ENCODE measurements at places on chromosomes 16 and 17.

DNA sequence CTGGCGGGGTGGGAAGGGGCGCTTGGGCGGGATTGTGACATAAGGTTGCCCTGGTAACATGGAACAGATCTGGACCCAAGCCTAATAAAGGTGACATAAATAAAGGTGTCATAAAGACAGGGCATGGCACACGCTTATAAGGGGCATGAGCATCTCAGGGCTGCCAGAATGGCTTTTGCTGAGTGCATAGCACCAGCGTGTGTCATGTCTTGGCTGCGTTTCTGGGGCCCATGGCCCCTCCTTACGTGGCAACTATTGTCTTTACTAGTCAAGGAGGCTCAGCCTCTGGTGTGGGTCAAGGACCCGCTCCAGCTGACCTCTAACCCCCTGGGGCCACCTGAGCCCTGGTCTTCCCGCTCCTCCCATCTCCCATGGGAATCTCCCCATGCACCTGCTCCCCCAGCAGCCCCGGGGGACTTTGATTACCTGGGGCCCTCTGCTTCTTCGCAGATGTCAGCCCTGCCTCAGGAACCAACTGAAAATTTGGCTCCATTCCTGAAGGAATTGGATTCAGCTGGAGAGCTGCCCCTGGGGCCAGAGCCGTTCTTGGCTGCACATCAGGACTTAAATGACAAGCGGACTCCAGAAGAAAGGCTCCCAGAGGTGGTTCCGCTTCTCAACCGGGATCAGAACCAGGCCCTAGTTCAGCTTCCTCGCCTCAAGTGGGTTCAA is 13.9 kb downstream of the LRRC37B start:
- no peak for DNase-seq

DNA sequence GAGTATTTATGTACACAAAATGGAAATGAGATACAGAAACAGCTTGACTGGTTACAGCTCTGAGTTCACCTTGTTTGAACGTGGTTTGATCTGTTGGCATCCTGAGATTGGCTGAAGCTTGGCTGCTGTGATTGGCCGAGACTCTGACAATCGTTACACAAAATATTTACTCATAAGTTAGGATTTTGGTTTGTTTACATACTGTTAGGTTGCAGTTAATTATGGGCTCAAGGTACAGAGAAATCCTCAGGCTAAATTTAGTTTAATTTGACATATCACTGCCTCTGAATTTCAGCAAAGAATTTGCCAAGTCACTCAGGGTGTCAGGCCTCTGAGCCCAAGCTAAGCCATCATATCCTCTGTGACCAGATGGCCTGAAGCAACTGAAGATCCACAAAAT is 227.3 kb downstream of the COPRS start:
- DNase-seq: no peak

DNA sequence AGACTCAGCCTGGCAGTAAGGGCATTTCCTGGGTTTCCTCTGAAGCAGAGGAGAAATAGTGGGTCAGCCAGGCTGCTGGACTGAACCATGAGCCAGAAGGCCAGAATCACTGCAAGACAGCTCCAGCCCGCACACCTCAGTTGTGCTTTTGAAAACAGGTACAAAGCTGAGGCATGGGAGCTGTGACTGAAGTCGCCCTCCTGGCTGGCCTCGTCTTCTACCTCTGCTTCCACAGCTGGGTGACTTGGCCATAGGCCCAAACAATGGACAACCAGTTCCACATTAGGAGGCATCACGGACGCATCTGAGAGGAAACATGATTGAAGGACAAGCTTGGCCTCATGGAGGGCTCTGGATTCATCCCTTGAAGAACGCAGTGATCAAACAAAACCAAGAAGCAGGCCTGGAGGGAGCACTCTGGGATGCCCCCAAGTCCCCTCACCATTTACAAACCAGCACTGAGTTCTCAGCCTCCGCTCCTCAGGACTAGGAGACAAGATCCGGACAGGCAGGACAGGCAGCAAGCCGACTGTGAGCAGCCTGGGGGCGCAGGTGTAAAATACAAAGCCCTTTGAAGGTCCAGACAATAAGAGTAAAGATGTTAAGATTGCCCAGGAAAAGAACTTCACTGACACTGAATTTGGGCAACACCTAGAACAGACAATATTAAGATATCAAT is 68.7 kb downstream of the N4BP1 start:
- no peak for DNase-seq

GRCh38 chr16:57997176-57997527 is 3.3 kb downstream of the ZNF319 start:
- DNase-seq: no peak

- no peak for DNase-seq
These were observed 86.3 kb downstream of the WDR59 start for GRCh38 chr16:74898659-74899058.

GRCh38 chr16:2121853-2122252 is 13.8 kb downstream of the PKD1 start:
- DNase-seq: no peak

DNA sequence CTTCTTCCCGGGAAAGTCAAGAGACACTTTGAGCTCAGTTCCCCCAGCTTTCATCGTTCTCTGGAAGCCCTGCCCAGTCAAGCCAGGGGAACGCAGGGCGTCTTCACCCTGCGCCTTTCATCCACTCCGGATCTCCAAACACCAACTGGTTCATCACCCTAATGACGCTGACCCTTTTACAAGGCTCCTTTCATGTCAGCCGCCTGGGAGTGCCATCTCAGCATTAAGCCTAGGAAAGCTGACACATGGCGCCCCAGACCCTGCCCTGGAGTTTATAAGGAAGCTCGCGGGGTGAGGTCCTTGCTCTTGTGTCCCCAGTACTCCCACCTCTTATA is 594 bp upstream of the DNAJC7 start:
- no peak for DNase-seq

DNA sequence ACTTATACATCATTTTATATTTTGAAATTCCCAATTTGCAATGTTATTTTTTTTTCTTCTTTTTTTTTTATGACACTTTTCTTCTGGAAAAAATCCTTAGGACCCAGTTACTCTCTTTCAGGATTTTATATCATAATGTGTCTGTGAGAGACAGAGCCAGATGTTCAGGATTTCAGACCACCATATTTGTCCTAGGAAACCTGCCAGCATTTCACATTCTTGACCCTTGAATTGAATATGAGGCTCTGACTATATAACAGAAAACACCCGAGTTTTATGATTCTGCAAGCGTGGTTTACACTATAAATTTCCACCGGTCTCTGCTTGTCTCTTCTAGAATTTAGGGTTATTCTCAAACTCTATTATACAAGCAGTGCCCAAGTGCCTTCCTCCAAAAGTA is 621.0 kb downstream of the WWOX start:
- DNase-seq: no peak

DNA sequence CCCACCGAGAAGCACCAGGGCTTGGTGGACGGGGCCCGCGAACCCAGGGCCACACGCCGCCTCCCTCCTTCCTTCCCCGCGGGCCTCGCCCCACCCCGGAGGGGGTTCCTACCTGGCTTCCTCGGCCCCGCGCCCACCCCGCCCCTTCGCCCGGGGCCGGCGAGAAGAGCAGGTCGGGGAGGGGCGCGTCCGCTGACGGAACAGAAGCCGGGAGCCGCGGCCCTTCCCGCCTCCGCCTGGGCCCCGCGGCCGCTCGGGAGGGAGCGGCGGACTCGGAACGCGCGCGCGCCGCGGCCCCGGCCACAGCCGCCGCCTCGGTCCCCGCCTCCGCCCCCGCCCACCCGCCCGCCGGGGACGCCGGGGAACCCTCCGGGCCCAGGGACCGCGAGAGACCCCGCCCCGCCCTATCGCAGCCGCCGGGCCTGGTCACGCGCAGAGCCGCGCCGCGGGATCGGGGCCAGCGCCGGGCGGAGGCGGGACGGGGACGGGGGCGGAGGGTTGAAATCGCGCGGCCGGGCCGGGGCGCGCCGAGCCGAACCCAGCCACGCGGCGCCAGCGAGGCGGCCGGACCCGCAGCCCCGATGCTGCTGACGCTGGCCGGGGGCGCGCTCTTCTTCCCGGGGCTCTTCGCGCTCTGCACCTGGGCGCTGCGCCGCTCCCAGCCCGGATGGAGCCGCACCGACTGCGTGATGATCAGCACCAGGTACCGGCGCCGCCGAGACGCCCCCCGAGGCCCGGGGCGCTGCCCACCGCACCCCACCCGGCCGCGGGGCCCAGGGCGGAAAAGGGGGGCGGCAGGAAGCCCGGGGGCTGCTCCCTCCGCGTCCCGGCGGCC is at the start of gene TLCD3A:
TLCD3A (plus strand) TSS at position 530 of the 835 bp plus-strand sequence; CDS start at position 582, 52 bp downstream.
- DNase-seq: no peak

GRCh38 chr16:55508271-55508921 is 476 bp upstream of the LPCAT2 start:
- DNase-seq: no peak

GRCh38 chr17:19254651-19255050 is 17.5 kb downstream of the EPN2 start:
- no peak for DNase-seq

- no peak for DNase-seq
These were observed 4.2 kb upstream of the RPH3AL start for GRCh38 chr17:356671-357434.

DNA sequence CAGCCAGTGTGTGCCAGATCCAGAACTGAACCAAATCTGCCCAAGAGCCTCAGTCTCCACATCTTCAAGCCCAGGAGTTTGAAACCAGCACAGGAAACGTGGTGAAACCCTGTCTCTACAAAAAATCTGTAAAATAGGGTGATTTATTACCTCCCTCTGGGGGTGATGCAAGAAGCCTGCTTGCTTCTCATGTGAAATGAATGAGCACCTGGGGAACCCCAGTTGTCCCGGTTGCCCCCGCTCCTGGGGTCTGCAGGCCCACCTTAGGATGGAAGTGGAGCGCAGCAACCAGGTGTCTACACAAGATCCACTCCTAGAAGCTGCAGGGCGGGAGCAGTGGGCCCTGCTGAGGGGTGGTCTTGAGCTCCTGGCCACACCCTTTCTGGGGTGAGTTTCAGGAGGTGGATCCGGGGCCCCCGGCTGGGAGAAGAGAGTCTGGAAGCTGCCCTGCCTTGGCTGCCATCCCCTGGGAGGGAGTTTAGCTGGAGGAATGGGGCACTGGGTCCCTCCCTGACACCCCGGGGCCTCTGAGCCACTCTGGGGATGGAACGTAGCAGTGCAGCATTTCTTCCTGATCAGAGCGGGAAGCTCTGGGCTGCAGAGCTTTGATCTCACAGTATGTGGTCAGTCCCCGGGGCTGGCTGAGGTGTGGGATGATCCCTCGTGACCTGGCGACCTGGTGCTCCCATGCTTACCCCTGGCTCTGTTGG is 117.8 kb downstream of the RAB11FIP4 start:
- no peak for DNase-seq

- DNase-seq: no peak
These were observed 119.2 kb downstream of the RPTOR start for GRCh38 chr17:80663781-80664206.

DNA sequence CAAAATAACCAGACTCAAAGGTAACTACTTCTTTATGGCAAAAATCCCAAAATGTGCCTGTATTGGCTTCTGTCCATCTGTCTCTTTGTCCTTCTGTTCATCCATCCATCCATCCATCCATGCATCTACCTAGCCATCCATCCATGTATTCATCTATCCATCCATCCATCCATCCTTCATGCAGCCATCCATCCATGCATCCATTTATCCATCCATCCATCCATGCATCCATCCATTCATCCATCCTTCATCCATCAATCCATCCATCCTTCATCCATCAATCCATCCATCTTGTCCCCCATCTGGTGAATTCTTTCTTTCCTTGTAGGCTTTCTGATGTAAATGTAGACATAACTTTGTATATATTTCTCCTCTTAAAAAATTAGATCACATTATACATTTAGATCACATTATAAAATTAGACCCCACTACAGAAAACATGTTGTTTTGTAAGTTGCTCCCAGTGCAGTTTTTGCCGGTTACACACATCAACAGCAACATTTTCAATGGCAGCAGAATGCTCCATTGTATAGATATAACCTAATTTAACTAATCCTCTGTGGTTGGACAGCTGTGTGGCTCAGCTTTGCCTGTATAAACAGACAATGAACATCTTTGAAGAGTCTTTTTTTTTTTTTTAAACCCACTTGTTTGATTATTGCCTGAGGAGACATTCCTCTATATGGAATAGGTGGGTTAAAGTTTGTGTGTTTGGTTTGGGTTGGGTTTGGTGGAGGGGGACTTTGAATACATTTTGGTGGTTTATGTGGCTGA is 72.0 kb downstream of the MSI2 start:
- no peak for DNase-seq

GRCh38 chr17:80065478-80066170 is 29.2 kb downstream of the CCDC40 start:
- DNase-seq: no peak

- no peak for DNase-seq
These were observed 28.3 kb upstream of the BHLHA9 start for GRCh38 chr17:1241929-1242328.

DNA sequence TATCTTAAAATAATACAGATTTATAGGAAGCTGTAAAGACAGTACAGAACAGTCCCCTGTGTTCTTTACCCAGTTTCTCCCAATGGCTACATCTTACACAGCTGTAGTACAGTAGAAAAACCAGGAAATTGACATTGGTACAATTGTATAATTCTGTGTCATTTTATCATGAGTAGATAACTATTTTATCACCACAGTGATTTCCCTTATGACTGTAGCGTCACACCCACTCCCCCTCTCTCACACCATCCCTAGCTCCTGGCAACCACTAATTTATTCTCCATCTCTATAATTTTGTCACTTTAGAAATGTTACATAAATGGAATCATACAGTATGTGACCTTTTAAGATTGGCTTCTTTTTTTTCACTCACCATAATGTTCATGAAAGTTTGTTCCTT is 30.9 kb downstream of the CLTC start:
- no peak for DNase-seq

DNA sequence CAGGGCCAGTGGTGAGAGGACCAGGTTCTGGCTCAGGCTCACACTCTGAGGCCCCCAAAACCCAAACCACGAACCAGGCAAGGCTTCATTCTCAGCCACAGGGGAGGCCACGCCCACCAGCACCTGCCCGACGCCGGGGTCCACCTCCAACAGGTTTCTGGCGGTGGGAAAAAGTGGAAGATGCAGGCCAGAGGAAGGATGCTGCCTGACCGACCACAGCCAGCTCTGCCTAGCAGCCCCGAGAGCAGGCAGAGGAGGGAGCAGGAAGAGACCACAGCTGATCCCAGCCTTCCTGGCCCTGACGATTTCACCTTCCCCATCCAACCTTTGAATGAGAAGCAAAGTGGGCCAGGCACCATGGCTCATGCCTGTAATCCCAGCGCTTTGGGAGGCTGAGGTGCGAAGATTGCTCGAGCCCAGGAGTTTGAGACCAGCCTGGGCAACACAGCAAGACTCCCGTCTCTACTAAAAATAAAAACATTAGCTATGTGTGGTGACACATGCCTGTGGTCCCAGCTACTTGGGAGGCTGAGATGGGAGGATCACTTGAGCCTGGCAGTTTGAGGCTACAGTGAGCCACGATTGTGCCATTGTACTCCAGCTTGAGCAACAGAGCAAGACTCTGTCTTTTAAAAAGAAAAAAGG is 30.7 kb upstream of the SLC38A10 start:
- no peak for DNase-seq

GRCh38 chr16:29114574-29114973 is 129.7 kb downstream of the LAT start:
- no peak for DNase-seq

- DNase-seq: no peak
These were observed 84.9 kb downstream of the CYB561 start for GRCh38 chr17:63361182-63361581.
